ENCODE measurements at places on chromosomes 2 and 18.

GRCh38 chr2:23521060-23521459 is 136.1 kb downstream of the KLHL29 start:
- DNase-seq, result no peak

- DNase-seq, result no peak
These were observed 563.9 kb downstream of the TMX3 start for GRCh38 chr18:68150961-68151360.

- DNase-seq, result peak; percentile 7
These were observed 89.6 kb downstream of the TTC32 start for GRCh38 chr2:19812166-19812565.

DNA sequence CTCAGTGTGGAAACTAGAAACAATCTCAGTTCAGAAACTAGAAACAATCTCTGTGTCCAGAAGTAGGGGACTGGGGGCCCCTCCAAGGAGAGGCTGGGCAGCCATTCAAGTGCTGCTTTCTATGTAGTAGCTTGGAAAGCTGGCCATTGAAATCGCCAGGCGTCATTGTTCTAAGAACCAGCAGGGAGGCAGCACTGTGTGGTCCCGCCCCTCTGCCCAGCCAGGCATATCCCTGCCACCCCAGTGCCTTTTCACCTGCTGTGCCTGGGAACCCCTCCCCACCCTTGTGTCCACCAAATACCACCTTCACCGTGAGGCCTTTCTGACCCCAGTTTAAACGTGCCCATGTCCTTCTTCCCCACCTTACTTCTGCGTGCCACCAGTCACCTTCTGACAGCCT is 221.6 kb downstream of the GBX2 start:
- DNase-seq, result no peak

- peak; percentile 67 for DNase-seq
These were observed 7.2 kb downstream of the SLC66A2 start for GRCh38 chr18:79944126-79944731.

- DNase-seq, result no peak
These were observed 25.5 kb upstream of the DYNC2LI1 start for GRCh38 chr2:43748333-43748732.

GRCh38 chr2:39403311-39403710 is 33.8 kb downstream of the MAP4K3 start:
- DNase-seq, result no peak

GRCh38 chr2:215554689-215555498 is 119.0 kb upstream of the FN1 start:
- no peak for DNase-seq

- DNase-seq, result no peak
These were observed 4.1 kb downstream of the SPATS2L start for GRCh38 chr2:200310545-200310971.

DNA sequence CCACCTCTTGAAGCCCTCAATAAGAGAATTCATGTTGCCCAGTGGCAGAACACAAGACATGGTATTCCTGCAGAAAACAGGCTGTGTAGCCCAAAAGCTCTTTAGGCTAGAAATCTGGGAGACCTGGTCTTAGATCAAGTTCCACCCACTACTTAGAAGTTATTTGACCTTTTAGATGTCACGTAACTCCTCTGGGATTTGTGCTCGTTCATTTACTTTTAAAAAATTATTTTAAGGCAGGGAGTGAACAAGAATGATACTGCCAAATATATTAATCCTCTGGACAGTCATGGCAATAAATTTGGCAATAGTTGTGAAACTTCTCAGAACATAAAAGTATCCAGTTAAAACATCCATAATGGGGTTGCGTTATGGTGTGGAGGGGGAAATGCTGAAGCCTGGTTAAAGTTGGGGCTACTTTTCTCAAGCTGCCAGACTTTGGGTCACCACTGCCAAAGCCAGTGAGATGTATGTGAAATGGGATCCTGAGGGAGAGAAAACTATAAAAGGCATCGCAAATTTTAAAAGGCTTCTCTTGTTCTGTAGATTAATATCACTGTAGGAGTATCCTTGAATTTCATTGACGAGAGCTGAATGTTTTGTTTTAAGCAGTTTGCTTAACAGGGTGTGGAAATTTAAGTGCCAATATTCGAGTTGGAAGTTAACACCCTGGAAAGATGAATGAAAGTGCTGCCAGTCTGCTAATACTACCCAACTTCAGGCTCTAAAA is 15.8 kb downstream of the DAPL1 start:
- no peak for DNase-seq

DNA sequence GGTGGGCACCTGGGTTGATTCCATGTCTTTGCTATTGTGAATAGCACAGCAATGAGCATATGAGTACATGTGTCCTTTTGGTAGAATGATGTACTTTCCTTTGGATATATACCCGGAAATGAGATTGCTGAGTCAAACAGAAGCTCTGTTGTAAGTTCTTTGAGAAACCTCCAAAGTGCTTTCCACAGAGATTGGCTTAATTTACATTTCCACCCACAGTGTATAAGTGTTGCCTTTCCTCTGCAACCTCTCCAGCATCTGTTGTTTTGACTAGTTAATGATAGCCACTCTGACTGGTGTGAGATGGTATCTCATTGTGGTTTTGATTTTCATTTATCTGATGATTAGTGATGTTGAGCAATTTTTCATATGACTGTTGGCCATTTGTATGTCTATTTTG is 194.8 kb downstream of the ZNF804A start:
- no peak for DNase-seq

DNA sequence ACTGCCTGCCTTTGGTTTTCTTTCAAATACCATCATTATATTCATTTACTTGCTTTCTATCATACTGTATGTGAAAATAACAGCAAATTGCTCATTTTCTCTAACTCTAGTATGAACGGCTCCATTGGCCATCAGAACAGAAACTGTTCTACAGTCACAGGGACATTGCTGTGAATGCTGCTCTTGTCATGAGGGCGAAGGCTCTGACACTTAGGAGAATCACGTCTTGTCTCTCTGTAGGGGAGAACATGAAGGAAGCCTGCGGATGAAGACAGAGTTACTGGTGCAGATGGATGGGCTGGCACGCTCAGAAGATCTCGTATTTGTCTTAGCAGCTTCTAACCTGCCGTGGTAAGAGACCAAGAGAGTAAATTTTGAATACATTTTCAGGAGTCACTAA is 41.7 kb upstream of the ELOA2 start:
- no peak for DNase-seq

DNA sequence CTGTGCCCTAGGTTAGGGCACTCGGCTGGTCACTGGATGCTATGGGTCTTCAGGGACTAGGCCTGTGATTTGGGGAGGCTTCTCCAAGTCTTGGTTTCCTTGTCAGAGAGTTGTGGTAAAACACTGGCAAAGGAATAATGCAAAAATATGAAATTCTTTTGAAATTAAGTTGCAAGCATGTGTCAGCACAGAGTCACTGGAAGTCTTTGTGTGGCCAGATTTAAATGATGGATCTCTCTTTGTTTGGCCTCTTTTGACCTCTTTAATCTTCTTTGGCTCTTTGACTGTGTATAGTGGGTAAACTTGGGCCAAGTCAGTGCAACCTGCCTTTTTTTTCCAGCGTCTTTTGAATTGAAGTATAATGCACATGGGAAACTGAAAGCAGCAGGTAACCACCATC is 12.1 kb downstream of the HK2 start:
- DNase-seq, result no peak

DNA sequence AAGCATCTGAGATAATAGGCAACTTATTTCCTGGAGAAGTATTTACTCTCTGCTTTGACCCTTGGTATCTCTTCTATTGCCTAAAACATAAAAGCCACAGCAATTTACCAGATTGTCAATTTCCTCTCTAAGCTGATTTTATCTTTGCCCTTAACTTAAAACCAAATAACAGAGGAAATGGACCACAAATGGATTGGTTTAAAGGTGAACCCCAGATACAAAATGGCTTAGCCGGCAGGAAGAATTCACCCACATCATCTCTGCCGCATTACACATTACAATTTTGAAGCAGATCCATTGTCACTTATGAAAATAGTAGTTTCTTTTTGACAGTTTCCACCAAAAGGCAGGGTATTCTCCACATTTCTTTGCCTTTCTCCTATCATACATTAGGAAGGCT is 585.8 kb upstream of the CHAC2 start:
- DNase-seq, result no peak

DNA sequence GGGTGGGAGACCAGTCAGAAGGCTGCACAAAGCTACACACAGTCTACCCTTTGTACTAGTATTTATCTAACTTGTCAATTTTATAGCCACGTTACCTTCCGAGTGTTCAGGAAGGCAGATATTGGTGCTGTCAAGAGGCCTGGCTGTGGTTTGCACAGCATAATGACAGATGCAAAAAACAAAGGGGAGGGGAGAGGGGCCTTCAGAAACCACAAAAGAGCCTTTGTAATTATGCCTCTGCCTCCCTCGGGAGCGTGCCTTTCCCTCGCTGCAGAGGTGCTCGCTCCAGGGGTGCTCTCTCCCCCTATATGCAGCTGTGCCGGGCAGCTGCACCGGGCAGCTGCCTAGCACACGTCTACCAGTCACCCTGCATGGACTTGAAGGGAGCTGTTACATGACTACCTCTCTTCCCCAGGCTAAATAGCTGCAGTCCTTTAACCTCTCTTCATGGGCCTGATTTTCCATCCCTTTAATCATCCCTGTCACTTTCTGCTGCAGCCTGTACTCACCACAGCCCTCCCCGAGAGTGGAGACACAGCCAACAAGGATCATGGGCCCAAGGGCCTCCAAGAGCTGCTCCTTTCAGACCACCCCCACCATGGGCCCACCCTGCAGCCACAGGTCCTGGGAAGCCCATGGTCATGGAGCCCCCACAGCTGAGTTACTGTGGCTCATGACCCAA is 168.4 kb upstream of the PKDCC start:
- no peak for DNase-seq

DNA sequence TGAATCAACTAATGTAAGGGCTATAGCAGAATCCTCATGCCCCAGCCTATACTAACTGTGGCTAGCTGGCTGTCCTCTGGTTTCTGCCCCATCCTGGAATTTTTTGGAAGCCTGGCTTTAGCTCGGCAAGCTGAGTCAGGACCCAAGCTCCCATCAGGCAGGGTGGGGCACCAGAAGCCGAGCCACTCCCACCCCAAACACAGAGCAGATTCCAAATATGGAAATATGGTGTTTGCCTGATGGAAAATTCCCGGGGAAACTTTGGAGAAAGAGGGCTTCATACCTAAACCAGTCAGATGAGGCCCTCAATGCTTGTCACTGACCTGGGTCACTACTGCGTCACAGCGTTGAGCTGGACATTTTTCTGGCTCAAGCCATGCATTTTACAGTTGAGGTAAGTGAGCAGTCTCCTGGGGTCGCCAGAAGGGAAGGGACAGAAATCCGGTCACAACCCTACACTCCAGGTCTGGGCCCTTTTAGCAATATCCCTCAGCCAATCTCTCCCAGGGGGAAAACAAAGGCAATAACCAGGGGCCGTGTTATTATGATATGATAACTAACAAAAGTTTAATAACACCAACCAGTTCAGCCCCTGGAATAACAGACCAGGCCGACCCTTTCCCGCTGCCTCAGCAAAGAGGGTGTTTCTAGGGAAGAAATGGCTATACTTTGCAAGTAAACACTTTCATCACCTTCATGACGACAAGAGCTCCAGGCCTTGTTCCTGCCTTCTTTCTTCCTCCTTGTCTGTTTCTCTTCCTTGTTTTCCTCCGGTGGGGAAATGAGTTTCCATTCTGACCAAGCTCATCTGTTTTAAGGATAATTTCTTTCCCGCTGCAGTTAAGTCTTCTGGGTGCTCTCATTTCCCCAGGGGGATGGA is 37.7 kb downstream of the PSD4 start:
- no peak for DNase-seq

DNA sequence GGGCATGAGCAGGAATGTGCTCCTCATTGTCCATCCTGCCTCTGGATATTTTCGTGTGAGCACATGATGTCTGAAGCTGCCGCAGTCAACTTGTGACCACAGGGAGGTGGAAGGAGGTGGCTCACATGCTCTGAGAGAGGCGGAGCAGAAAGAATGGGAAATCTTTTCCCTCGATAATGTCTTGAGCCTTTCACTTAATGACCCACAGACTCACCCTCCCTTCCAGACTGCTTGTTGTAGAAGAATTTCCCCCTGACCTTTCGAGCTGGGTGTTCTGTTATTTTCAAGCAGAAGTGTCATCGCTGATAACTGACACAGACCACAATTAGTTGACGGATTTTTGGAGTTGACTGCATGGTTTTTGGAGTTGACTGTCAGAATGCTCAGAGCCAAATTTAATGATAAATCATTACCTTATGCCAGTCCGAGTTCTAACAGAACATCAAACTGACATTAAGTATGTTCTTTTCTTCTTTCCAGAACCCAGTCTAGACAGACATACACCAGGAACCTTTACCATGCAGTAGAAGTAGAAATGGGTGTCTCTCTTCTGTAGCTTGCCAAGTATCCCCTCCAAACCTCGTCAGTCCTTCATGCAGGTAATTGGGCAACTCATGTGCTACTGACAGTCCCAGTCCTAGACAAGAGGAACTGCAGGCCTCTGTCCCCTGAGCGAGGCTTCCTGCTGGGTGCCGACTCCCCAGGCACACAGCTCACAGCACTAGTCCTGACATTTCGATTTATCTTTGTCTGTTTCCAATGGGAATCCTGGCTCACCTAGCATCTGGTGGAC is 29.4 kb upstream of the RTTN start:
- no peak for DNase-seq

DNA sequence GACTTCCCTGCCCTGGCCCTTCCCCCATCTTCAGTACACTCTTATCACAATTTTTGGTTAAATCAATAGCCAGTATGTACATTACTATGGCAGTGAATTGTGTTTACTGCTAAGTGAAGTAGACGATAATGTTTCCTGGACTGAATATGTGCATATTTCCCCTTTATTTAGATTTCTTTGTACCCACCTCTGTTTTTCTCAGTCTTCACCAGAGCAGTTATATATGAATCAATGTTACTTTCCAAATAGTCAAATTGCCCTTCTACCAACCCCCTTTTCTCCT is 97.1 kb upstream of the HS6ST1 start:
- no peak for DNase-seq

- no peak for DNase-seq
These were observed 34.6 kb upstream of the SLC14A1 start for GRCh38 chr18:45689396-45689795.

- DNase-seq, result peak; percentile 79
These were observed 47.3 kb downstream of the C2orf42 start for GRCh38 chr2:70143314-70144150.

GRCh38 chr2:152874955-152875354 is 156.5 kb downstream of the ARL6IP6 start:
- no peak for DNase-seq

- DNase-seq, result no peak
These were observed at the start of gene LAMA1 for GRCh38 chr18:7117390-7118355. LAMA1 (minus strand) TSS chr18:7117797; CDS start chr18:7117720, 77 bp downstream.

DNA sequence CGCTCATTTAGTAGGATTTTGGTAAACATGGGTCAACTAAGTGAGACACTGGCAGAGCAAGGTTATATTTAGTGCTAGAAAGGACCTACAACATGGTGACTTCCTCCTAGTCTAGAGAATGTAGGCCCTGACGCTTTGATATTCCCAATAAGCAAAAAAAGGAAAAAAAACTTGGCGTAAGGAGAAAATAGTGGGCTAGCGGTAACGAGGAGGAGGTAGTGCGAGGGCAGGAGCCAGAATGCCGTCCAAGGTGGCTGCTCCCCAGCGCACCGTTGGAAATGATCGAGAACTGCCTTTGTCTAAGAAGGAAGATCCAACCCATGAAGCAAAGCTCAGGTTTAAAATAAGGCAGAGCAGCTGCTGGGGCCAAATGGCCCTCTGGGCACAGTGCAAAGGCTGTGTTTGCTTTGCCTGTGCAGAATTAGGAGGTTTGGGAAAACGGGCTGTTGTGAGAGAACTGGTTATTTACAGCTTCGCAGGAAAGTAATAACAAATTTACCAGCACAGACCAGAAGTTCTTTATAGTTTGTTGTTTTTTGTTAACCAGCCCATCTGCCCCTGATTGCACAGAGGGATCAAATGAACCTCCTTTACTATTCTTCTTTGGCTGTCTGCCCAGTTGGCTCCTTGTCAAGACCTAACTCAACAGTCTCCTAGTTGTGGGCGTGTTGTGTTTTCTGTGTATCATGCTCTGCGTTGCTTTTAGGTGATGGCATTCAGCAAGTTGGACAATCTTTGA is 86.6 kb downstream of the ITGB1BP1 start:
- DNase-seq, result no peak
